ENCODE measurements at places on chromosomes 13 and 19. TPM values are rescaled to one million over a fixed set of nuclear protein-coding genes. Genes with fewer than 3 reads are reported as not detected.

DNA sequence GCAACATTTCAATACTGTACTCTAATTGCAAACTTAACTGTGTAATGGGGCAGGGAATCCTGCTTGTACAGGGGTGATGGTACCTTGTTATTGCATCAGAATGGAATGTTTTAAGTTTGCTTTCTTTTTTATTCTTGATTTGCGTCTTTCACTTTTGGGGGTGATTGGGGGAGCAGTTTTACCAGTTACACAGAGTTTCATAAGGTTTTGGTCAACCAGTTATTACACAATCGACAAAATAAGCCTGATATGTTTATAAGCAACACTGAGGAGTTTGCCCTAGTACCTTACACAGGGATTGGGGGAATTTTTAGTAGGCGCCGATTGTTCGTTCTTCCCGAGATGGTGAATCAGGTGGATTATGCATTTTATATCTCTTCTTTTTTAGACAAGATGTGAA lies 2.7 kb downstream of the KLF5 start:
- no peak for DNase-seq
- no peaks in the 10 kb centered on the region for H3K36me3 ChIP-seq
- H3K4me1 ChIP-seq = peaks cover 7% of the 10 kb centered on the region
- H3K27ac ChIP-seq = no peak overlapping the region

DNA sequence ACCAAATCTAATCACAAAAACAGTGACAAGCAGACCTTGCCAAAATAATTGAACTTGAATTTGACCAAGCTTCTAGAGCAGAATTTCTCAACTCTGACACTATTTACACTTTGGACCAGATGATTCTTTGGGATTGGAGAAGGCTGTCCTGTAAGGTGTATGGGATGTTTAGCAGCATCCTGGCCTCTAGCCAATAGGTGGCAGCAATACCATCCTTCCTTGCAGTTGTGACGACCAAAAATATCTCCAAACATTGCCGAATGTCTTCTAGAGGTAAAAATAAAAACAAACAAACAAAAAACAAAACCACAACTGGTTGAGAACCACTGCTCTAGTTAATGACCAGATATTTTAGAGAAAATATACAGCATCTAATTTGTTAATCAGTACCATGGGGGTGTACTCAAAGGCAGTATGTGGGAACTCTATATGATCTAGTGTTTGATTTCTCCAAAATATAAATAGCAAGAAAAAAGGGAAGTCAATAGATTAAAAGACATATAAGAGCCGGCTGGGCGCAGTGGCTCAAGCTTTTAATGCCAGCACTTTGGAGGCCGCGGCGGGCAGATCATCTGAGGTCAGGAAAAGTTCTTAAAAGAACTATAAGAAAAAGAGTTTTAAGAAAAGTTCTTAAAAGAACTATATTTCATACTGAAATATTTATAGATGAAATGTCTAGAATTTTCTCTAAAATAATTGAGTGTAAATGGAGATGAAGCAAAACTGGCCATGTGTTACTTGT lies 60.9 kb upstream of the ZNF527 start:
- H3K4me1 ChIP-seq = peaks cover 4% of the 10 kb centered on the region
- peaks cover 7% of the 10 kb centered on the region for H3K27me3 ChIP-seq
- no peak for DNase-seq
- no peak overlapping the region for H3K27ac ChIP-seq
- H3K4me3 ChIP-seq = no peak overlapping the region
- H3K36me3 ChIP-seq = peaks cover 16% of the 10 kb centered on the region

Gene FSD1
- 156 TPM for total RNA-seq

Gene KLHL1
- not detected for total RNA-seq

Gene OBI1
- 16.7 TPM for total RNA-seq

Gene ATP7B
- total RNA-seq = 17.4 TPM

DNA sequence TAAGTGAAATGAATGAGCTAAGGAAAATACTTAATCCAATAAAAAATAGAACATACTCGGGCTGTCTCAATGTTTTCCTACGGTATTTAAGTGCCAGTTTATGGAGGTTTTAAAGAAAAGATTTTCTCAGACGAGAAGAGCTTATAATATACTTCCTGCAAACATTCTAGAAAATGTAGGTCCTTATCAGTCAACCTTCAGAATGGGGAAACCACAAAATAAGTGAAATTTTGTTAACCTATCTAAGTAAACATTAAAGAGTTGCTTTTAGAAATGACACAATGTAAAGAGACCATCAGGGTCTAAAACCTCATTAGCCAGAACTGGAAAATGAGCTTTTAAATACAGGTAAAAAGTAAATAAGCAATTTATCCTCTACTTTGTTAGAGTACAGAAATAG lies 12.1 kb downstream of the MIR17HG start:
- no peak overlapping the region for H3K4me3 ChIP-seq
- no peaks in the 10 kb centered on the region for H3K36me3 ChIP-seq
- no peak overlapping the region for H3K27ac ChIP-seq
- no peaks in the 10 kb centered on the region for H3K27me3 ChIP-seq

- DNase-seq = peak; percentile 35
- peak overlapping the region; percentile 92 for H3K27ac ChIP-seq
- H3K4me1 ChIP-seq = peaks cover 12% of the 10 kb centered on the region
Observed at GRCh38 chr13:93227280-93227877, 772 bp downstream of the GPC6 start.

GRCh38 chr13:57858376-57858775 lies 226.8 kb downstream of the PCDH17 start:
- no peak for DNase-seq
- no peak overlapping the region for H3K4me3 ChIP-seq
- no peaks in the 10 kb centered on the region for H3K36me3 ChIP-seq
- H3K27me3 ChIP-seq = no peaks in the 10 kb centered on the region
- H3K27ac ChIP-seq = no peak overlapping the region

- H3K36me3 ChIP-seq = no peaks in the 10 kb centered on the region
- peaks cover 28% of the 10 kb centered on the region for H3K27me3 ChIP-seq
- H3K4me3 ChIP-seq = peak overlapping the region; percentile 27
- H3K4me1 ChIP-seq = peaks cover 43% of the 10 kb centered on the region
Observed at GRCh38 chr19:41328842-41329225, 18.9 kb downstream of the CCDC97 start.

Gene SIGLEC11
- not detected for total RNA-seq

- no peaks in the 10 kb centered on the region for H3K4me1 ChIP-seq
- no peak for DNase-seq
- no peaks in the 10 kb centered on the region for H3K36me3 ChIP-seq
- peaks cover 3% of the 10 kb centered on the region for H3K27me3 ChIP-seq
- no peak overlapping the region for H3K4me3 ChIP-seq
- no peak overlapping the region for H3K27ac ChIP-seq
Observed at GRCh38 chr13:26469602-26470001, 87.9 kb upstream of the WASF3 start.

GRCh38 chr13:77356155-77356554 lies 29.3 kb upstream of the MYCBP2 start:
- H3K27ac ChIP-seq = no peak overlapping the region
- H3K36me3 ChIP-seq = no peaks in the 10 kb centered on the region
- H3K27me3 ChIP-seq = no peaks in the 10 kb centered on the region
- H3K4me3 ChIP-seq = no peak overlapping the region
- no peaks in the 10 kb centered on the region for H3K4me1 ChIP-seq

Gene ZNF329
- 14.1 TPM for total RNA-seq

- H3K27ac ChIP-seq = no peak overlapping the region
- no peak overlapping the region for H3K4me3 ChIP-seq
- no peaks in the 10 kb centered on the region for H3K27me3 ChIP-seq
- no peaks in the 10 kb centered on the region for H3K36me3 ChIP-seq
- peaks cover 8% of the 10 kb centered on the region for H3K4me1 ChIP-seq
Observed at GRCh38 chr13:74026753-74027152, 107.5 kb downstream of the KLF12 start.

DNA sequence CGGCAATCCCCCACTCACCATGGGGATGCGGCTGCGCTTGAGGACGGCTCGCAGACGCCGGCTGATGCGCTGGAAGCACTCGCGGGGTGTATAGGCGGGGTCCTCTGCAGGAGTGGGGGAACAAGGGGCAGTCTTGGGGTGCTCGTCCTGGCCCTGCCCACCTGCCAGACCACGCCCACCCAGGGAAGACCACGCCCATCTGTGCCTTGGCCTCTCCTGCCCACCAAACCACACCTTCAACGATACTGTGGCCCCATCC lies 6.7 kb downstream of the RNU6-9 start:
- H3K27ac ChIP-seq = no peak overlapping the region
- H3K27me3 ChIP-seq = peaks cover 8% of the 10 kb centered on the region
- H3K4me3 ChIP-seq = no peak overlapping the region
- DNase-seq = no peak
- H3K36me3 ChIP-seq = no peaks in the 10 kb centered on the region

GRCh38 chr19:16611121-16611520 lies 16.9 kb downstream of the MED26 start:
- H3K4me1 ChIP-seq = peaks cover 17% of the 10 kb centered on the region
- no peak overlapping the region for H3K4me3 ChIP-seq
- peaks cover 5% of the 10 kb centered on the region for H3K27me3 ChIP-seq
- H3K27ac ChIP-seq = no peak overlapping the region
- no peak for DNase-seq
- H3K36me3 ChIP-seq = no peaks in the 10 kb centered on the region

- peaks cover 23% of the 10 kb centered on the region for H3K36me3 ChIP-seq
- no peak for DNase-seq
- peaks cover 6% of the 10 kb centered on the region for H3K27me3 ChIP-seq
- peaks cover 4% of the 10 kb centered on the region for H3K4me1 ChIP-seq
- no peak overlapping the region for H3K27ac ChIP-seq
Observed at GRCh38 chr13:111302045-111302726, 18.3 kb upstream of the TEX29 start.

DNA sequence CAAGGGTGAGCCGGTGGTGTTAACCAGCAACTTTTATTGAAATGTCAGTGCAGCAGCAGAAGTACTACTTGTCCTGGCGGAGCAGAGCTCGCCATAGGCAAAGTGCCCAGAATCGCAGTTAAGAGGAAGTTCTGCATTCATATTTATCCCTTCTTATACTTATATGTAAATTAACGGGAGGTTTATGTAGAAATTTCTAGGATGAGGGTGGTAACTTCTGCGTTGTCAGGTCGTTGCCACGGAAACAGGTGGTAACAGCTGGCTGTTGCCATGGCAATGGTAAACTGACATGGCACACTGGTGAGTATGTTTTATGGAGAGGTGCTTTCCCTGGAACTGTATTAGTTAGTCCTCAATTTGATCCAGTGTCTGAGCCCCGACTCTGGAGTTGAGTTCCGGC lies 2494.9 kb upstream of the PCDH20 start:
- no peak overlapping the region for H3K27ac ChIP-seq
- peak; percentile 26 for DNase-seq
- H3K4me3 ChIP-seq = no peak overlapping the region
- H3K27me3 ChIP-seq = no peaks in the 10 kb centered on the region

Gene ANKRD24
- total RNA-seq = 6.1 TPM

GRCh38 chr13:32783067-32783466 lies 196.8 kb downstream of the PDS5B start:
- no peak overlapping the region for H3K27ac ChIP-seq
- no peaks in the 10 kb centered on the region for H3K27me3 ChIP-seq
- no peaks in the 10 kb centered on the region for H3K4me1 ChIP-seq

Gene CEACAM4
- not detected for total RNA-seq

Gene NAXD
- 41.2 TPM for total RNA-seq

DNA sequence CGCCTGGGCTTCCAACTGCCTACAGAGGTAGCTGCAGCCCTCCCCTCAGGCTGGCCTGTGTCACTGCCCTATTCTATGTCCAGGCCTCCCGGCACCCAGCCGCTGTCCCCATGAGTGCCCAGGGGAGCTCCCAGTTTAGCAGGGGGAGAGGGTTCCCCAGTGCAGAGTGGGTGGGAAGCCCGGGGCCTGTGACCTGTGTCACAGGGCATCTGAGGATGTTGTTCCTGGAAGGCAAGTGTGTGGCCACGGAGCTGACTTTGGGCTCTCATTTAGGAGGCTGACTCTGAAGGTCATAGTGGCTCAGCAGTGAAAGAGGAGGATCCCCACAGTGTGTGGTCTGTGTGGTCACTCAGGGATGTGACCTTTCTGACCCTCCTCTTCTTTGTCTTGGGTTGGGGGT lies 25.1 kb downstream of the PPP1R37 start:
- peak overlapping the region; percentile 75 for H3K27ac ChIP-seq
- peaks cover 54% of the 10 kb centered on the region for H3K4me1 ChIP-seq
- H3K27me3 ChIP-seq = peaks cover 6% of the 10 kb centered on the region

DNA sequence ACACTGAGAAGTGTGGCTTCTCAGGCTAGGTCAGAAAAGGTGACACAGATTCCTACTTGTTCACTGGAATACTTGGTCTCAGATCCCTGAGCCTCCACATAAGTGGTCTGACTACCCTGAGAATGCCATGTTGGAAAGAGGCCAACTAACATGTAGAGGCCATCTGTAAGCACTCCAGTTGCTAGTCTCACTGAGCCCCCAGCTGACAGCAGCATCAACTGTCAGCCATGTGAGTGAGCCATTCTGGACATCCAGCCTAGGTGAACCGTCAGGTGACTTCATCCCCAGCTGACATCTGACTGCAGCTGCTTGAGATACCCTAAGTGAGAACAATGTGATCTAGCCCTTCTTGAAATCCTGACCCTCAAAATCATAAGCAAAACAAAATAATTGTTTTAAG lies 18.1 kb upstream of the ARL11 start:
- DNase-seq = peak; percentile 40
- peaks cover 4% of the 10 kb centered on the region for H3K4me1 ChIP-seq
- no peak overlapping the region for H3K27ac ChIP-seq
- H3K4me3 ChIP-seq = no peak overlapping the region
- no peaks in the 10 kb centered on the region for H3K36me3 ChIP-seq

- H3K27ac ChIP-seq = no peak within 1 kb of the TSS
- H3K4me1 ChIP-seq = peaks cover 4% of the 10 kb centered on the region
- H3K36me3 ChIP-seq = no peaks in the 10 kb centered on the region
- peaks cover 12% of the 10 kb centered on the region for H3K27me3 ChIP-seq
Observed at GRCh38 chr19:55228403-55229031, at the start of gene TMEM86B. TSS of gene TMEM86B (minus strand) at chr19:55228763. CDS start at chr19:55228741, 22 bp downstream.
